Aorta (tissue), 5 donors: ENCODE measurements at places on chromosomes 4 and X. TPM values are rescaled to one million over a fixed set of nuclear protein-coding genes. Genes with fewer than 3 reads are reported as not detected.

- DNase-seq: no peak
These were observed 18.2 kb downstream of the PRDM8 start for GRCh38 chr4:80215449-80216052.

The NDP gene
- 0.24 TPM for total RNA-seq

The USP27X gene
- 3.9 TPM for total RNA-seq

The PCDH18 gene
- 17.2 TPM for total RNA-seq

GRCh38 chr4:94642561-94642866 is 115.2 kb upstream of the BMPR1B start:
- DNase-seq: no peak

The WNK3 gene
- 6.2 TPM for total RNA-seq

GRCh38 chr4:112766422-112766821 is 129.5 kb downstream of the LARP7 start:
- no peak for DNase-seq

DNA sequence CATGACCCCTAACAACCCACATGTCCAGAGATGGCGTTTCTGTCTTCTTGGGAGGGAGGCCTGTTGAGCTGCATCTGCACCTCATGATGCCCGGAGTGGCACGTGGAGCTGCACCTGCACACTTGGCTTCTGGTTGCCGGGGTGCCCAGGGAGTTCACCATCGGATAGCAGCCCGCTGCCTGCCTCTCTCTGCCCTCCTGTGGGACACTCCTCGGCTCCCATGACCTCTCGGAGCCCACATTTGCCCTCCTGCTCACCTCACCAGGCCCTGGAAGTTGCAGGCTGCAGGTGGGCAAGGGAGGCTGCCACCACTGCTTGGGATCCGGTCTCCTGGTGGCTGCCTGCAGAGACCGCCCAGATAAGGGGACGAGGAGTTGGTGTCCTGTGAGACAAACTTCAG is 74.1 kb downstream of the TRAPPC11 start:
- no peak for DNase-seq

The SPANXA2 gene
- total RNA-seq: not detected

DNA sequence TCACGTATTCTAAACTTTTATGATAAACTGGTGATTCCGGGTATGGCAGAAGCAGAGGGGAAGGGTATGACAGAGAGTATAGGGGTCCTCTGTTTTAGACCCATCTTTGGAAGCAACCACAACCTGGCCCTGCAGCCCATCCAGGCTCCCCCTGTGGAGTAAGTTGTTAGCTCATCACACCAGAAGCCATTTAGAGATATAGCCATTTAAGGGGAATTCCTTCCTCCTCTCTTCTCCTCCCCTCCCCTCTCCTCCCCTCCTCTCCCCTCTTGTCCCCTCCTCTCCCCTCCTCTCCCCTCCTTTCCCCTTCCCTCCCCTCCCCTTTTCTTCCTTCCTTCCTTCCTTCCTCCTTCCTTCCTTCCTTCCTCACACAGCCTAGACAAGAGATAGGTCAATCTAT is 197.3 kb upstream of the LDB2 start:
- DNase-seq: no peak

- DNase-seq: no peak
These were observed 50.9 kb upstream of the PRDX4 start for GRCh38 chrX:23616361-23616760.

GRCh38 chr4:7003176-7003878 is 39.8 kb upstream of the TADA2B start:
- DNase-seq: no peak

The NOP14 gene
- 15.0 TPM for total RNA-seq

- no peak for DNase-seq
These were observed 9.2 kb upstream of the C4orf50 start for GRCh38 chr4:6027392-6027791.

GRCh38 chrX:101219116-101219863 is at the start of gene DRP2:
Gene DRP2, plus strand, starts transcription at chrX:101219786. Its CDS starts 11,862 bp downstream, at chrX:101231648.
- DNase-seq: no peak

- DNase-seq: no peak
These were observed 555.2 kb upstream of the PCDH10 start for GRCh38 chr4:132593717-132594400.

DNA sequence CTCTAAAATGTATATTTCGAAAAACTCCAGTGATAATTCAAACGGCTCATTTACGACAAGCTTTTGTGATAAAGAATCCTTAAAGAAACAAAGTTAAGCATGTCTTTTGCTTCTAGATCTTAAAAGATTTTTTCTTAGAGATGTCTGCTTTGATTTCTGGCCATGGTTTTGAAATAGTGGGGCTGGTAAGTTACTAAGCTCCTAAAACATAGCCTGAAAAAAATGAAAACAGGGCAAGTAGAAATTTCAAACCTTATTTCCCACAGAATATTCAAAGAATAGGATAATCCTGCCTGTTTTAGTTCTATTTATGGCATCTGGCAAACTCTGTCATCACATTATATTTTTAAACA is 318.3 kb downstream of the ARHGAP24 start:
- no peak for DNase-seq

The FRMPD4 gene
- 0.18 TPM for total RNA-seq
